NCI-H1436 treated with DMSO at 0.1 percent for 48 hours (cell line): ENCODE measurements at places on chromosomes 6 and 20.

DNA sequence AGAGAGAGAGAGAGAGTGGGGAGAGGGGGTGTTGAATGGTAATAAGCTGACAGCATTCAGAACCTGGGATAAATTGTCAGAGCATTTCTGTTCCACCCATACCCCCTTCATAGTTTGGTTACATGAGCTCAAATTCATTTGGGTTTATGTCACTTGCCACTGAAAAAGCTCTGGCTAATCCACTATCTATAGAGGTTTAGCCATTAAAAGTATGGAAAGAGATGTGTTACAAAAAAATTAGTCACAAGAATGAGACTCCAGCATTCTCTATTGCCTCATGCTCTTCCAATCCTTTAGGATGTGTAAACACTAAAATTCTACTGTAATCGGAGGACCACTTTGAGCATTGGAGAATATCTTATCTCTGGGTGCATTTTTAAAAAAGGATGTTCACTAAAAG is 297.6 kb upstream of the TCF21 start:
- no peak for DNase-seq

DNA sequence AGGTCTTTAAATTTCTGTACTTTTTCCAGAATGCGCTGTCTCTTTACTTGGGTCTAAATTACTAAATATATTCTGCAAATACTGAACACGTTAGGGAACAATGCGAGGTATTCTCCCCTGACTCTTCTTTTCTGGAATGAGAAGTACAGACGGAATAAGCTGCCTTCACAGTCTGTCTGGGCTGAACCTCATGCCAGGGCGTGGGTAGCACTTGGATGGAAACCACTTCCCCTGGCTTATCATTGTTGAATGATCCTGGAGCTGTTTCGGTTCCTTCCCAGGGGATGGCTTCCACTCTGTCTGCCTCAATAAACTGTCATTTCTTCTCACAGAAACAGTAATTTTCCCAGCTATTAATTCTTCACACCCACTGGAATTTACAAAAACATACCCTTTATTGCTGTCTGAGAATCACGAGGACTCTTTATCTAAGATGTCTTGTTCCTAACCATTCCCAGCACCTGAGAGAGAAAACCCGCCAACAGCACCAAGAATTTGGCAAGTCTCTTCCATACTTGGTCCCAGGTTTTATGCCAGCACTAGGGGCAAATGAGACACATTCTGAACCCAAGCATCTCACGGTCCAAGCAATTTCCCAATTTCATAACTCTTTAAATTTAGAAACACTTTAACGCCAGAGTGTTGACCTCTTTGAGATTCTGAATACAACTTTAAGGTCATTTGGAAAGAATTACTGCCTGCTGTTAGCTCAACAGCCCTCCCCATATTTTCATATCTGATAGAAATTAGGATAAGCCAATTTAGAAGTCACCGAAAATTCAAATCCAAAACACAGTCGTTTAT is 43.2 kb upstream of the ADGRF5 start:
- no peak for DNase-seq

- DNase-seq, result no peak
Measured at GRCh38 chr6:89330910-89331309, 15.8 kb upstream of the GABRR2 start.

DNA sequence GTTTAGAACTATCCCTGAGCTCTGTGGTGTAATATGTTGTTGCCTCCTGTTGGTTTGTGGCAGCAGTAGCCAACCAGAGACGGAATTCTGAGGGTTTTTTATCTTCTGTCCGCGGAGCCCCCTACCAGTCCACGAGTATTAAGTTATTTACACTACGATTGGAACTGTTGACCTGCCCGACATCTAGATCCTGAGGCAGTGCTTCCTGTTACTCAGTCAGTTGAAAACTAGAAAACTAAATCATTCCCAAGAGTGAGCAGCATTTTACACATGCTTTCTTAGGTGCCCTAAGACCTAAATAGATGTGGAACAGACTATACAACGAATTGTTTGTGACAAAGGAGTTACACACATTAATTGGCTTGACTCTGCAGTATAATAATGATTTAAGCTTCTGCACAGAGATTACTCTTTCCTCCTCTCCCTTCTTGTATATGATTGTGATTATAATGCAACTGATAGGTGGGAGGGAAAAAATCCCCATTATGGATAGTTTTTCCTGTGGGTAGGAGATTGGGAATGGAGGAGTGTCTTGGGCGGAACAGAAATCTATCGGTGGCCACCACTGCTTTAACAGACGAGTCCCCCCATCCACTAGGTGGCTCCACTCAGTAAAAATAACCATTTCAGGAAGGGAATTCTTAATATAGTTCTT is 1.7 kb downstream of the LOC128125822 start:
- DNase-seq, result peak; percentile 37

DNA sequence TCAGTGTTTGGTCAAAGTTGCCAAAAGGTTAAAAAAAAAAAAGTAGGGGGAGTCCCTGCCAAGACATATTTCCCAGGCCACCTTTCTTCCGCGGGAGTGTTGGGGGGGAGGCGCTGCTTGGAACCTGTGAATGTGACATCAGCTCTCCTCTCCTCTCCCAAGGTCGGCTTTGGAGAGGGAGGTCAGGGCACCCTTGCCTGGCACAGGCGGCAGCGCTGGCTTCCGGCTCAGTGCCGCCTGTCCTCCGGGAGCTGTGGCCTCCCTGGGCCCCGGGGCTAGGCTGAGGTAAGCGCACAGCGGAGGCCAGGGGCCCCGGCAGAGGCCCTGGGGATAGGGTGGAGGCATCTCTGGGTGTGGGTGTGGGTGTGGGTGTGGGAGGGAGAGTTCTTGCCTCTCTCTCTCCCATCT is 1.9 kb upstream of the EDN1 start:
- no peak for DNase-seq

DNA sequence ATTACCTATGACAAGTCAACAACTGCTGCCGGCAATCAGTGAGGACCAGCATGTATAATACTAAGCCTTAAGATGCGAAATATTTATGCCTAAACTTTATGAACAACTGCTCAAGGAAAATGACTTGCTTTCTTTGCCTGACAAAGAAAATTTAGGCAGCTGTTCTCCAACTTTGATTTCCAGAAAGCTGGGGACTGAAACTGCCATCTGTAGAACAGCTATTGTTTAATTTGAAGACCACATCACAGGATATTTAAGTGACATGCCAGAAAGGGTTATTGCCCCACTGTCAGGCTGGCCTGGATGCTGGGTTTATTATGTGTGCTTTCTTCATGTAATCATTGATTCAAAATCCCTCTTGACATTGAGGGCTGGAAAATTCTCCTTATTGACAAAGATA is 153.9 kb upstream of the ENPP5 start:
- no peak for DNase-seq

DNA sequence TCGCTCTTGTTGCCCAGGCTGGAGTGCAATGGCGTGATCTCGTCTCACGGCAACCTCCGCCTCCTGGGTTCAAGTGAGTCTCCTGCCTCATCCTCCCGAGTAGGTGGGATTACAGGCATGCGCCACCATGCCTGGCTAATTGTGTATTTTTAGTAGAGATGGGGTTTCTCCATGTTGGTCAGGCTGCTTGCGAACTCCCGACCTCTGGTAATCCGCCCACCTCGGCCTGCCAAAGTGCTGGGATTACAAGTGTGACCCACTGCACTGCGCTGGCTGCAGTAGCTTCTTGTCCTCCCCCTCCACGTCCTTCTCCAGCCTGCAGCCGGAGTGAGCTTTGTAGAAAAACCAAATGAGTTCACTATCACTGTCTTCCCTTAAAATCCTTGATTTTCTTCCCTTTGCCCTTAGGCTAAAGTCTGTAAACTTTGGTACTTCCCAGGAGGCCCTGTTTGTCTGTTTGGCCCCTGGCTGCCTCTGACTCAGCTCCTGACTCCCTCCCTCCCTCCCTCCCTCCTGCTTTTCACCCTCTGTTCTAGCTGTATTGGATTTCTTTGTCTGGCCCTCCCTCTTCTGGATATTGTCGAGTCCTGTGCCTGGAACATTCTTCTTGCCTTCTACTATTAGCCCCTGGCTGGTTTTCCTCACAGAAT is 12.9 kb downstream of the PARD6B start:
- no peak for DNase-seq

- DNase-seq, result no peak
Measured at GRCh38 chr6:56764081-56764566, 121.4 kb upstream of the DST start.

DNA sequence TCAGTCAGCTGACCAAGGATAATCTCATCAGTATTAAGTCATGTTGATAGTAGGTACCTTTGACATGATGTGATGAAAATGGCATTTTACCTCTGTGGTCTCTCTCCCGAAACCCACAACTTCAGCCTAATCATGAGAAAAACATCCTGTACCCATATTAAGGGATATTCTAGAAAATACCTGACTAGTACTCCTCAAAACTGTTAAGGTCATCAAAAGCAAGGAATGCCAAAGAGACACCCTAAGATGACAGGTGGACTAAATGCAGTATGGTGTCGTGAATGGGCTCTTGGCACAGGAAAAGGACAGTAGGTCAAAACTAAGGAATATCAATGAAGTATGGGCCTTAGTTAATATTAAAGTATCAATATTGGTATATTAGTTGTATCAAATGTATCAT is 221.4 kb downstream of the PLCB1 start:
- DNase-seq, result no peak

DNA sequence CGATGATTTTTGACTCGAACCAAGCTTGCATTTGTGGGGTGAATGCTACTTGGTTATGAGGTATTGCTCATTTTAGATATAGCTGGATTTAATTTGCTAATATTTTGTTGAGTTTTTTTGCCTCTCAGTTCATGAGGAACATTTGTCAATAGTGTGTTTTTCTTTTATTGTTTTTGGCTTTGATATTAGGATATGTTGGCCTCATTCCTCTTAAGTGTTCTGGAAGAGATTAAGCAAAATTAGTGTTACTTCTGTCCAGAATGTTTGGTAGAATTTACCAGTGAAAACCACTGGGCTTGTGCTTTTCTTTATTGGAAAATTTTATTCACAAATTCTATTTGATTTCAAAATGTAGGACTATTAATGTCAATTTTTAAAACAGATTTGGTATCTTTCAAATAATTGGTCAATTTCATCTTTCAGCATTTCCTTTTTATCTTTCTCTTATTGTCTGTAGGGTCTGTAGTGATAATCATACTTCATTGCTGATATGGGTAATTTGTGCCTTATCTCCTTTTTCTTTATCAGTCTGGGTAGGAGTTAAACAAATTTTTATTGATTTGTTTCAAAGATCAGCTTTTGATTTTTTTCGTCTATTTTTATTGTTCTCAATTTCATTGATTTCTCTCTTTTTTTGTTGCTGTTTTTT is 14.1 kb downstream of the AIG1 start:
- no peak for DNase-seq

GRCh38 chr6:68727699-68728098 is 92.6 kb downstream of the ADGRB3 start:
- DNase-seq, result no peak

- no peak for DNase-seq
Measured at GRCh38 chr20:58523072-58523970, 8.1 kb upstream of the APCDD1L start.

GRCh38 chr6:108797951-108798669 is 50.1 kb upstream of the ARMC2 start:
- DNase-seq, result no peak

DNA sequence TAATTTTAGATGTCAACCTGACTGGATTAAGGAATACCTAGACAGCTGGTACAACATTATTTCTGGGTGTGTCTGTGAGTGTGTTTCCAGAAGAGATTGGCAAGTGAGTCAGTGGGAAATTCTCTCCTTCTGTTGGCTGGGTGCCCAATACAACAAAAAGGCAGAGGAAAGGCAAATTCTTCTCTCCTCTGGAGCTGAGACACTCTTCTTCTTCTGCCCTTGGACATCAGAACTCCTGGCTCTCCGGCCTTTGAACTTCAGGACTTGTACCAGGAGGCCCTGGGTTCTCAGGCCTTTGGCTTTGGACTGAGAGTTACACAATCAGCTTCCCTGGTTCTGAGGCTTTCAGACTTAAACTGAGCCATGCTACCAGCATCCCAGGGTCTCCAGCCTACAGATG is 7.8 kb upstream of the BTN3A1 start:
- DNase-seq, result no peak

DNA sequence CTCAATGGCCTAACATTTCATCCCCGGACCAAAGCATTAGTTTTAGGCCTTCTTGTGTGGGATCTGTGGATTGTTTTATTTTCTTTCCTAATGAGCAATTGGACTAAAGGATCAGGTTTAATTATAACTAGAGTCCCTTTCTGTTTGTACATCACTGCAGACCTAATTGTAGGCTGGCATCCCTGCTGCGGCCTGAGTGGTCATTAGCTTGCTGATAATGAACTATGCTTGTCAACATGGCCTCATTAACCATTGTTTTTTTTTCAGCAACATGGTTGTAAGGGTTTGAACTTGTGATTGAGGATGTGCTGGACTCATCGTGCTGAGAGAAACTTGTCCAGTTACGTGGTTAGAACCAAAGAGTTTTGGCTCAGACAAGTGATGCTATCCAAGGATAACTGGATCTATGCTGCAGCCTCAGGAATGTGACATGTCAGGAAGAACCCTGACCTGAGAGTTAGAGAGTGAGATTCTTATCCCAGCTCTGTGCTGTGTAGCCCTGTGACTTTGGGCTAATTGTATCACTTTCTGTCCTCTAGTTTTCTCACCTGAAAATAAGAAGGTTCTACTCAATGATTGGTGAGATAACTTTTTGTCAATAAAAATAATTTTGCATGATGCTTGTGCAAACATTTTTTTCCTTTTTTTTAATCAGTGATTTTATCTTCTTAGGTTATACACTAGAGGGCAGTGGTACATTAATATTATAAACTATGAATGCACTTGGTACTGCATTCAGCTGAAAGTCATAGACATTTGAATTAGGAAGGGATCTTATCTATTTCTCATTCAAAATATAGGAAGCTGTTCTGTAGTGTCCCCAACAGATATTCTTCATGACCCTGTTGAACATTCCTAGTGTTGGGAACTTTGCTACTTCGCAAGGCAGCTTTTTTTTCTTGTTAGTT is 140.9 kb downstream of the RNF144B start:
- DNase-seq, result peak; percentile 17

GRCh38 chr6:150535818-150536220 is 63.9 kb upstream of the PLEKHG1 start:
- DNase-seq, result no peak

DNA sequence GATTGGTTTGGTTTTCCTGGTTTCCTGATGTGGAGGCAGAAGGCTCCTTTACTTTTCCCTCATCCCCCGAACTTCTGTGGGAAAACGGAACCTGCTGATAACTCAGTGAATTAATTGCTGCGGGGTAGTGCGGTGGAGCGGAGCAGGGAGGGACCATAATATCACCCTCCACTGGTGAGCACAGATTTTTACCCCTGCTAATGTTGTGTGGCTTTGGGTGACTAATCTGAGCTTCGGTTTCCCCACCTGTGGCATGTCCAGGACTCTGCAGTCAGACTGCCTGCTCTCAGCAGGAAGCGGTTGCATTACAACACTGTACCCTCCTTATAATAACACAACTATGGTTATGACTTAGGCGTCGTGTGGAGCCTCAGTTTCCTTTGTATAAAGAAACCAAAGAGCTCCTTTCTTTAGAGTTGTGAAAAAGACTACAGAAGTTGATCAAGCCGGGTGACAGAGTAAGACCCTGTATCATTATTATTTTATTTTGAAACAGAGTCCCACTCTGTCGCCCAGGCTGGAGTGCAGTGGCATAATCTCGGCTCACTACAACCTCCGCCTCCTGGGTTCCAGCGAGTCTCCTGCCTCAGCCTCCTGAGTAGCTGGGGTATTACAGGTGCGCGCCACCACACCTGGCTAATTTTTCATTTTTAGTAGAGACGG is 2.2 kb upstream of the ID1 start:
- no peak for DNase-seq
